Activated T-cell treated with anti-CD3 and anti-CD28 coated beads for 48 hours (primary cell): ENCODE measurements at places on chromosomes 6 and 20.

DNA sequence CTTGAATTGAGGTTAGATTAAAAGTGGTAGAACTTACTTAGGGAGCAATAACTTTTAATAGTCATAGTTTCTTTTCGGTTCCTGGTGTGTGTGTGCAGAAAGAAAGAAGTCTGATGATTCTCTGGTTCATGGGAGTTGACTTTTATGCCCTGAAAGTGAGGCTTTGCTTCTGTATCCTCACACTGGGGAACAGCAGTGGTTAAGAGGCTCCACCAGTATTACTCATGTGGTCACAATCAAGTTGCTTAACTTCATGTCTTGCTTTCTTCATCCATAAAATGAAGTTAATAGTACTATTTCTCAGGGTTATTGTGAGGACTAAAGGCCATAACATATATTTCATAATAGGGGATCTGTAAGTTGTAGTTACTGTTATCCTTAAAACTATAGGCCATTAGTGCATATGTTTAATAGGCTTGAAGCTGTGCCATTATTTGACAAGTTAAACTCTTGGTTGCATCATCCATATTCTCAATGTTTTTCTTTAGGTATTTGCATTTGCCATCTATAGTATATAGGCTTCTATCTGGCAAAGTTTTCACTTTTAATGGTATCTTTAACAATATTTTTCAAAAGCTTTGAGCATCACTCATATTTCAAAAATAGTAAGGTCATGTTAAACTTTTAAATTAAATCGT lies 262.4 kb downstream of the PLCB1 start:
- no peak for DNase-seq

- DNase-seq = no peak
Measured at GRCh38 chr6:25218346-25218745, 60.8 kb upstream of the CARMIL1 start.

GRCh38 chr6:63882208-63882607 lies 246.6 kb downstream of the PHF3 start:
- no peak for DNase-seq

DNA sequence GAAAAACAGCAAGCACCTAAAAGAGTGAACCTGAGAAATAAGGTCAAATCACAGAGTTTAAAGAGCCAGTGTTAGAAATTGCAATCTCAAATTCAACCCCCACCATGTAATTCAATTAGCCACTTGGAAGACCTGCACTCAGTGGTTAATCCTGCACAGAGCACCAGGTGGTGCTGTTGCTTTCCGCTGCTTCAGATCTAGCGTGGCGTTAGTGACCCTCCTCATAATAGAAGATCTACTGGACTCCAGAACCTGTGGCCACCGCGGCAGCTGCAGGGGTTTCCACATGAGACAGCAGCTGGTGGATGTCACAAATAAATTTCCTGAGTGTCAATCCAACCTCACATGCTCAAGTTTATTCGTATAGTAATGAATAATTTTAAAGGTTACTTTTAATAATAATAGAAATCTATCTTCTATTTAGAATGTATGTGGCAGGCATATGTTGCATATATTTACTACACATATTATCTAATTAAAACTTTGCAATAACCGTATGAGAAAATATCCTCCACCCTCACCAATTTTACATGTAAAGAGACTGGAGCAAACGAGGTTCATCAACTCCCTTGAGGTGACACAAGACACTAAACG lies 84.4 kb downstream of the SYNE1 start:
- peak; percentile 16 for DNase-seq

DNA sequence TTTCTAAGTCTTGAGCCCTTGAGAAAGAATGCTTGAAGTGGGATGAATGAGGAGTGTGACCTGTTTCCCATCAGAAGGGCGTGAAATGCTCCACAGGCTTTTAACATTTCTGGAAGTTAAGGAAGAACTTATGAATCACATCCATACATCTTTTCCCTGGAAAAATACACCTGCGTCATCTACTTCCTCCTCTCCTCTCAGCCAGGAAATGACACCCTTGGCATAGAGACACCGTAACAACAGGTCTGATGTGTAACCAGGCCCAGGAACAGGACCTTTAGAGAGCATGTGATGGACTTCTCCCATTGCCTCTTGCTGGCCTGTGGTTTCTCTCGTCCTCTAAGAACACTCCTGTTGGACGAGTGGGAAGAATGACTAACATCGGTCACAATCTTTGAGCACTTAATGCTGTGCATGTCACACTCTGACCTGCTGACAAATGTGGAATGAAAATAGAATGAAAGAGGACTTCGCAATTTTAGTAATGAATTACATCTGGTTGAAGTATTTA lies 28.5 kb upstream of the CITED2 start:
- DNase-seq = no peak

DNA sequence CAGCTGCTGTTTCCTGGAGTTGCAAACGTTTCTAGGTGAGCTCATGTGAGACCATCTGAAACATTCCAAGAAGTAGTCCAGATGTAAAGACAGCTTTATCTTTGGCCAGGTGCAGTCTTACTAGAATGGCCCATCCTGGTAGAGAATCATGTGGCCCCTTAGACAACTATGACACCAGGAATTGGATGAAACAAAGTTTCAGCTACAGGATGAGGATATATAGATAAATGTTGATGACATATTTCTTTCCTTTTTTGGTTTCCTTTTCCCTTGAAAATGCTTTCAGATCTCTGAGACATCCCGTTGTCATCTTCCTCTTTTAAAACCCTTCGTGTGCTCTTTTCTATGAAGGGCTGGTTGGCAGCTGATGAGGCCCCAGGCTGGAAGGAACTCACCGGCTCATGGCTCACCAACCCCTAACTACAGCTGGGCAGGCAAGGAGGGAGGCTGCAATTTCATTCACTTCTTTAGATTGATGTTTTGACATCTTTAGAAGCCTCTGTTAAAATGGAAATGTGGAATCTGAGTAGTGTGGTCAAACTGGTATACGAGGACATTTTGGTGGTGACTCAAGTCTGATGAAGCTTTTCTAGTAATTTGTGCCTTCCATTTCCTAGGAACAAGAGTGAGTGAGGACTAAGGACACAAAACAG lies 167.9 kb upstream of the TNFAIP3 start:
- peak; percentile 46 for DNase-seq

DNA sequence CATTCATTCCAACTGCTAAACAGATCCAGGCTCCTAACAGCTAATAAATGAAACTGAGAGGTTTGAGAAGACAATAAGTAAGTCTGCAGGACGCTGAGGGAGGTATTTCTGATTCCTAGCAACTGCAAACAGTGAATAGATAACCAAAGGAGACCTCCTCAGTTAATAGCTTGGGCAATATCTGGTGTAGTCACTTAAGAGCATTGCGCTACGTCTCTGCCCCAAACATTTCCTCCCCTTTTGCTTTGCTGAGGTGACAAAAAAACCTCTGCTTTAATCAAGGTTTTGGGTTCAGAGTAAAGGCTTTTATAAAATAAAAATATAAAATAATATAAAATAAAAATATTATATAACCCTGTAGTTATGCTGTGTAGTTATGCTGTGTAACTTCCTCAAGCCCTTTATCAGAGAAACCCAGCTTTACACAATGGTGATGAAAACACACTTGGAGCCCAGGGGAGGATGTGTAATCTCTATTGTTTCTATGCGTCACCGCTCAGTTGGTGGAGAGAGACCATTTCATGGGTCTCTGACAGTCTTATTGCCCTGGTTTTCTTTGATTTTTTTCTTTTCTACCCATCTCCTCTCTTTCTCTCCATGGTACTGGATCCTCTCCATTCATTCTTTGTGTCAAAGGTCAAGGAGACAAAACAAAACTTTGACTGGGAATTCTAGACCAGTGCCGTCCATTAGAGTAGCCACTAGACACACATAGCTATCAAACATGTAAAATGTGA lies 18.9 kb upstream of the CALHM5 start:
- no peak for DNase-seq

- no peak for DNase-seq
Measured at GRCh38 chr6:23659125-23659524, 466.9 kb upstream of the NRSN1 start.

GRCh38 chr6:91240878-91241603 lies 654.2 kb upstream of the MAP3K7 start:
- no peak for DNase-seq

DNA sequence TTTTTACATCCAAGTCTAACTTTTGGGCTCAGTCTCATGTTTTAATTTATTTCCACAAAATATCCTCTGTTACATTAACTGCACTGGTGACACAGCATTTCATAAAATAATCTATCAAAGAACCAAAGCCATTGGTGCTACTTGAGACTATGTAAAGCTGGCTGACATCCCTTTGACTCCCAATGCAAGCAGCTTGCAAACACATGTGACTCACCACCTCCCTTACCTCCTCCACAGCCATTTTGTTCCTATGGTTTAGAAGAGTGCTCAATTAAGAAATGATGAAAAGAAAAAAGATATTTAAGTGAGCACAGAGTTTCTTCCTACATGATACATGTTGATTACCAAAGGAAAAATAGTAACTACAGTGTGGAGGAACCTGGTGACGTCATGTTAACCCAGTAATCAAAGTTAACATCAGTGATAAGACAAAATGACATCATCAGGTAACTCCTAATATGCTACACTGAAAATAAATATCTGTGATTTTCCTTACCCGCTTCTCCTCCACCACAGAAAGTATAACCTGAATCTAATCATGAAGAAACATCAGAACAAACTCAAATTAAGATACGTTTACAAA lies 53.3 kb upstream of the LGSN start:
- no peak for DNase-seq

DNA sequence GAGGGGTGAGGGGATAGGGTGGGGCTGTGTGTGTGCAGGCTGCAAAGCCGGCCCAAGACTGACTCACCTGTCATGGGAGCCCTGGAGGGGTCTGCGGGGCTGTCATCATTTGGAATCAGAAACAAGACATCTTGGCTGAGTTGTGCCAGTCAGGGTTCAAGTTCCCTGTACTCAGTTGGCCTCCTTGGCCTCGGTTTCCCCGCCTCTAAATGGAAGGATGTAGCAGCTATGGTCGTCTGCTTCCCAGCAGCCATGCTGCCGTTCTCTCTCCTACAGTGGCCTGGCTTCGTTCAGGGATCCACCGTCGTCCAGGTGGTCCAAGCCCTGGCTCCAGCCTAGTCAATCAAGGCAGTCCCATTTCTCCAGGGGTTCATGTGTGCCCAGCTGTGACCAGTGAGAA lies 83.6 kb upstream of the PMEPA1 start:
- no peak for DNase-seq

- no peak for DNase-seq
Measured at GRCh38 chr6:235763-236360, 56.4 kb upstream of the DUSP22 start.

DNA sequence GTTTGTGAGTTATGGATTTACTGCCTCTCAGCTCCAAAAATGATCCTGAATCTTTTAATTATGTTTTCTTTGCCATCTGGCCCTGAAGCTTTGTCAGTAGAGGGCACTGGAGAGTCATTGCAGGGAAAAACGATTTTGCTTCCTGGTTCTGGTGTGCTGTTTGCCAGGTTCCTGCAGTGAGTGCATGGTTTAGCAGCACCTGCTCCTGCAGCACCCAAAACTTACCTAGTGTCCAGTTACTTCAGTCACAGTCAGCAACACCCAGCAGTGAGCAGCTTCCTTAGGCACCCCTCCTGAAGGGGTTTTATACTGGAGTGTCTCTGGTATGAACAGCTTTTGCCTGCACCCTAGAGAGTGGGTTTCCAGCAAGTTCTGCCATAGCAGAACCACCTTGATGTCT lies 6.0 kb upstream of the TRIM26 start:
- no peak for DNase-seq

DNA sequence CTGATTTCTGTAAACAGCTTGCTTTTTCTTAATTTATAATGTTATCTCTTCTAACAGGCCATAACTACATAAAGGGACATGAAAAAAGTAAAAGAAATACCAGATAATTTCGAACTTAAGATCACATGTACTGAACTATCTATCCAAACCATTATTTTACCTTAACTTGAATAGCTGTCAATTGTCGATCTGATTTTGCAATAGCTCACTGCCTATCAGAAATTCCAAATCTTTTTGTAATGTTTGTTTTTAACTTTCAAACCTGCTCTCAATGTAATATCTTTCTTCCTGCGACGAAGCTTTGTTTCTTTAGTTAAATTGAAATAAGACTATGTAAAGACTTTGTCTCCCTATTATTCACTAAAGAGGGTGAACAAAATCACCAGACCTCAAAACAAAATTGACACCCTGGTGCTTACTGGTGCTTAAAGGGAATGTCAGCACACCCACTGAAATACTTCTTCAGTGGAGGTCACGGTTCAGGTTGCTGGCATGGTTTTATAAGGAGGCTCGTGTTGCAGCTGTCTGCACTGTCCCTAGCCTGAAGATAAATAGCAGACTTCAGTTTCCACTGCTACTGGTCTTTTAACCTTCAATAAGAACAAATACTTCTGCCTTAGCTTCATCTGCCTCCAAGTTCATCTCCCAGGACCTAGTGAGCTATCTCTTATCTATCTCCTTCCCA lies 117.5 kb upstream of the QKI start:
- no peak for DNase-seq
